ENCODE measurements at places on chromosomes 7 and 10.

GRCh38 chr10:8712656-8713055 lies 658.2 kb downstream of the GATA3 start:
- no peak for DNase-seq

DNA sequence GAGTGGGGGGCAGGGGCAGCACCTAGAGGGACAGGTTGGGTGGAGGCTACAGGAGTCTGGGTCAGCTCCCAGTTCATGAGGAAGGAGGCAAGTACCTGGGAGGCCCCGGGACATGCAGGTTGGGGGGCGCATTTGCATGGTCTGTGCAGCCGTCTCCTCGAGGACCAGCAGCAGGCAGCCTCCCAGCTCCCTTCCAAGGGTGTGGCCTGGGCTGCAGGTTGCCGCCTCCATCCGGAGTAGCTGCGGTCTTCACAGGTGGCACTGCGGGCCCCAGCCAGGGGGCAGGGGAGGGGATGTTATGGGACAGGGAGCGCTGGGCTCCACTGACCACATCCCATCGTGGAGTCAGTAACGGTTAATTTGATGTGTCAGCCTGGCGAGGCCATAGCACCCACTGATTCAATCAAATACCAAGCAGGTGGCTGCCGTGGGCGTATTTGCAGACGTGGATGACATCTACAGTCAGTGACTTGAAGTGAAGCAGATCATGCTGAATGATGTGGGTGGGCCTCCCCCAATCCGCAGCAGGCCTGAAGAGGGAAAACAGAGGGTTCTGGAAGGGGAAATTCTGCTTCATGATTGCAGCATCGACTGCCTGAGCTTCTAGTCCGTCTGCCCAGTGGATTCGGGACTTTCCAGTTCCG lies 81.6 kb downstream of the PRKAG2 start:
- no peak for DNase-seq

- no peak for DNase-seq
These were observed 365.3 kb upstream of the SHH start for GRCh38 chr7:156177422-156178055.

GRCh38 chr10:110609605-110610004 lies 34.5 kb upstream of the RBM20 start:
- no peak for DNase-seq

GRCh38 chr10:97573021-97573420 lies 442 bp downstream of the ANKRD2 start:
- DNase-seq, result no peak

GRCh38 chr10:7130191-7130911 lies 280.5 kb downstream of the SFMBT2 start:
- no peak for DNase-seq

- no peak for DNase-seq
These were observed 12.1 kb downstream of the HKDC1 start for GRCh38 chr10:69232252-69232651.

DNA sequence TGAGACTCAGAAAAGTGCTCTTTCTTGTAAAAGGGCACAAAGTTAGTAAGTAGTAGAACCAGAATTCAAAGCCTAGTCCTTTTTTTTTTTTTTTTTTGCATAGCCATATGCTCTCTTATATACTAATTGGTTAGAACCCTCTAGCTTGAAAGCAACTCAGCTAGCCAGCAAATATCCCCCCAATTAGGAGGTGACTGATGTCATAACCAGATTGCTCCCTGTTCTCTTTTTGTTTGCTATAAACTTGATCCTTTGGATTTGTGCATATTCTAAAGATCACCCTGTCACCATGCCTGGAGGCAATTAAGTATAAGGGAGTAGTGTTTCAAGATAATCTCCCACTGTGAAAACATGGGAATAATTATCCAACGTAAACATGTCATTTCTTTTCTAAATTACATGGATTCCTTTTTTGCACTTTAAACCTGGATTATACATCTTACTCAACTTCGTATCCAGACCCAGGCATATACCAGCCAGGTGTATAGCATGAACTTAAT lies 963.4 kb downstream of the CNTNAP2 start:
- no peak for DNase-seq

DNA sequence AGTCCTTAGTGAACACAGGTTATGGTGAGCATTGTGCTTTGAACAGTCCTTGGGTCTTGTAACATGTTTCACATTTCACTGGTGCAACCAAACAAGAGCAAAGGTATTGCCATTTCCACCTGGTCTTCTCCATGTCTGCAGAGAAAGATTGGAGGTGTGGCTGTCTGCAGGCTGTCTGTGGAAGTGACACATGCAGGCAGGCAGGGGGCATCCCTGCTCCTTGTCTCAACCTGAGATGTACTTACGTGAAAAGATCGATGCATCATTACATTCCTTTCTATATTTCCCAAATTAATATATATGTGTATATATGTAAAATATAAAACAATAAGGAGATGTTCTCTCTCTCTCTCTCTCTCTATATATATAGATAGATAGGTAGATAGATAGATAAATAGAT lies 54.3 kb downstream of the LRRC18 start:
- no peak for DNase-seq

GRCh38 chr10:1374511-1375345 lies 318.5 kb downstream of the WDR37 start:
- no peak for DNase-seq

- no peak for DNase-seq
These were observed 21.7 kb upstream of the BHLHA15 start for GRCh38 chr7:98189559-98189958.

Data from stimulated activated CD8-positive, alpha-beta memory T cell treated with anti-CD3 and anti-CD28 coated beads, Interleukin-4, amount 100 ng/mL, for 1 hour (primary cell).